Lower lobe of right lung (tissue), 2 donors: ENCODE measurements at places on chromosomes 1 and 21. TPM values are rescaled to one million over a fixed set of nuclear protein-coding genes. Genes with fewer than 3 reads are reported as not detected.

Gene GRIK3
- total RNA-seq = 0.27 TPM

GRCh38 chr1:27634177-27634984, 604 bp downstream of the FGR start:
- DNase-seq = peak; percentile 74

GRCh38 chr1:164723296-164723798, 164.4 kb downstream of the PBX1 start:
- no peak for DNase-seq

Gene DLGAP3
- 0.18 TPM for total RNA-seq

- no peak for DNase-seq
Observed at GRCh38 chr1:93821423-93822144, 57.4 kb downstream of the DNTTIP2 start.

Gene HSPA6
- 13.0 TPM for total RNA-seq

Gene C1orf185
- not detected for total RNA-seq

Gene AIM2
- total RNA-seq = 2.4 TPM

GRCh38 chr1:80918380-80918779, 882.4 kb upstream of the ADGRL2 start:
- DNase-seq = no peak

- no peak for DNase-seq
Observed at GRCh38 chr1:108884968-108885367, 8.2 kb downstream of the GPSM2 start.

Gene TMEM269
- total RNA-seq = not detected

GRCh38 chr1:113210248-113210647, 137.2 kb downstream of the LRIG2 start:
- no peak for DNase-seq

DNA sequence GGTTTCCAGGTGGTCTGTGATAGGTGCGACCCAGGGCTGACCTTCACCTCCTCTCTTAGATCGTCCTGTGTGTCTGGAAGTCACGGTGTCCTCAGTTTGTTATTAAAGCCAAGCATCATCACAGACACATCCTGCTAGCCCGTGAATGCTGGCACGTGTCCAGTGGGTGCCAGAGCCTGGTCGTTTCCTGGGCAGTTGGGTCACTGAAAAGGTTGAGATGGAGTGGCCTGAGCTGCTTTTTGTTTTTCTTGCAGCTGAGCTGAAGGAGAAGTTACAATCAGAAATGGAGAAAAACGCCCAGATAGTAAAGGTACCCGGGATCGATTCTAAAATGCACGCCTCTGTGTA, 23.2 kb downstream of the PCNT start:
- no peak for DNase-seq

Gene TMEM240
- total RNA-seq = 3.9 TPM

DNA sequence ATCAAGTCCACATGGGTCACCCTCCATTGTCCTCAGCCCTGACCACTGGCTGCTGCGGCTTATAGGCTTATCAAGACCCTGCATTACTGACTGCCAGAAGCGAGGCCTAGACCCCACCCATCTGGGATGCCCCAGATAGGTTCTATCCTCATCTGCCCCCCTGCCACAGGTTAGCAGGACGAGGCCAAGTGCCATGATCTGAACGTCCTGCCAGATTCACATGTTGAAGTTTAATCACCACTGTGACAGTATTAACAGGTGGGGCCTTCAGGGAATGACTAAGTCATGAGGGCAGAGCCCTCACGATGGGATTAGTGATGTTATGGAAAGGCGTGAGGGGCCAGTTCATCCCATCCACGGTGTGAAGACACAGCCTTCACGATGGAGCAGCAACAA, 6.2 kb upstream of the CPLANE2 start:
- no peak for DNase-seq

DNA sequence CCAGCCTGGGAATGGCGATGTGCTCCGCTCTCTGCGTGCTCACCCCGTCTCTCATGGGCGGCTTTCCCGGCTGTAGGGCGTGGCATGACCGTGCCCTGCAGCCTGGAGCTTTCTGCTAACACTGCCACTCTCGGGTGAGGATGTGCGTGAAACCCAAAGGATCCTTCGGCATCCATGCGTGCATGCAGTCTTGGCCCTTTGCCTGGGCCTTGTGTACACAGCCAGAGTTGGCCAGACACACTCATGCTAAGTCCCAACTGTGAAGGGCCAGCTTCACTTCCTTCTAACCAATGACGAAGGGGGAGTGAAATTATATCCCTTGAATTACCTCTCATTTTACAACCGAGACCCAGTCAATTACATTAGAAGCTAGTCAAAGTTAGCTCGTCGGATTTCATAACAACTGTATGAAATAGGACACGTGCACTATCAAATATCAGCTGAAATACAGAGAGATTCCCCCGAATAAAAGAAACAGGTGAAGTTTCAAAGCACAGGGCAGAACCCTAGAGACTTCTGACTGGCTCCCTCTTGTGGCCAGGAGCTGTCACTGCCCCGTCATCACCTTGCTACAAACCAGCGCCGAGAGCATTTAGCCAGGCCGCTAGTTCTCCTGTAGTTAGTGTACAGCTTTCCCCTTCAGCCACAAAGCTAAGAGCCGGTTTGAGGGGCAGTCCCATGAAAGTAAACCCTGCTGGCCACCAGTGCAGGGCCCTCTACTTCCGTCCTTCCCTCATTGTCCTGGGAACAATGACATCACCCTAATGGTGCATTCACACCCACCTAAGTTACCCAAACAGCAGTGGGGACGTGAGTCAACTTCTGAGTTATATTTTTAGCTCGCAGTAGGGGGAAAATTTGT, 63.4 kb upstream of the COA6 start:
- DNase-seq = peak; percentile 78

- DNase-seq = no peak
Observed at GRCh38 chr21:42226626-42227025, 7.7 kb downstream of the ABCG1 start.

Gene PGBD5
- total RNA-seq = 2.3 TPM

DNA sequence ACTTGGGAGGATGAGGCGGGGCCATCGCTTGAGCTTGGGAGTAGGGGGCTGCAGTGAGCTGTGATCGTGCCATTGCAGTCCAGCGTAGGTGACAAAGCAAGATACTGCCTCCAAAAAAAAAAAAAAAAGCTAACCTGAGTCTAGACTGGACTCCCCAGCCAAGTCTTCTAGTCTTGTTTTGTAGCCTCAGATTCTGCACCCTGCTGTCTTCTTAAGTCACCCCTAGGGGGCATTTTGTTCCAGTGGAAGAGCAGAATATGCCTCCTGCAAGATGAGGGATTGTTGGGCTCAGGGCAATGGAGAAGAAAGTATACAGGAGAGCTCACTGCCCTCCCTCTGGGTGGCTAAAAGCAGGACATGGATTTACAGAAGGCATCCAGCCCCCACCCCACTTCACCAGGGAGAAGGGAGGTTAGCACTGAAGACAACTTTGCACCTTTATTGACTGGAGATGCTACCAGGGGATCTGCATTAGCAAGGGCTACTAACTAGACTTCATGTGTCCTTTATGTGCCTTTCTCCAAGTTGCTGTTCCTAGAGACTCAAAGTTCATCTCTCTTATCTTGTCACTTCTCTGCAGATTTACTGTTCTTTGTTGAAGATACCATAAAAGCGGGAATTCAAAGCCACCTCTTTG, 15.3 kb upstream of the RNF187 start:
- no peak for DNase-seq

DNA sequence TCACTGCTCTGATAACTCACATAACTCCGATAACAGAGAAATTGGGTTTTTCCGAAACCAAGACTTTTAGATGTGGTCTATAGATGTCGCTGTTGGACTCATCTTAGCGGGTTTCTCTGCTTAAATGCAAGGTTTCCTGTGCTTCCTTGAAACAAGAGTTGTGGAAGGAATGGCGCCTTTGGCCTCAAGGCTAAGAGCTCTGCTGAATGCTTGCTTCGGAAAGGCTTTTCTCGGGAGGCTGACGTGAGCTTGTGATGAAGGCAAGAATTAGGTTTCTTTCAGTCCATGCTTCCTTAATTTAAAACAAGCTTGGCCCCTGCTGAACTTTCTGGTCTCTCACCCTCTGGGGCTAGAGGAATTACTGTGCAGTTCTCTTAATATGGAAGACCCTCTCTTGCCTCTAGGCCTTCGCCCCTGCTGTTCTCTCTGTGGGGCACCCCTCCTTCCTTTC, 113.5 kb downstream of the MAP3K21 start:
- no peak for DNase-seq
